ENCODE measurements at places on chromosomes 4 and X. TPM values are rescaled to one million over a fixed set of nuclear protein-coding genes. Genes with fewer than 3 reads are reported as not detected.

DNA sequence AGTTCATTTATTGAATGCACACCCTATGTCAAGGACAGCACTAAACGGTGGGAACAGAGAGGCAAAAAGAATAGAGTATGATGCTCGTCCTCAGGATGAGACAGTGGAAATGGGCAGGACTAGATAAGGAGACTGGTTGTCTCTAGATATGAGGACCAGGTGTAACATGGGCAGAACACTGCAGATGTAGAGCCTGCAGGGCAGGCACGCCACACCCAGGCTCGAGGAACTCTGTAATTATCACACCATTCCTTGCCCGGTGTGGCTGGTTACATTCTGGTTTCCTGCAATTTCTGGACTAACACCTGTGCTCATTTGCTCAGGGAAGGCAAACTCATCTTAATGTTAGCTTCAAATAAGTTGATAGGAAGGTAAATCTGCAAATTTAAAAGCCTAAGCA, 334.4 kb downstream of the DHX15 start:
- no peaks in the 10 kb centered on the region for H3K4me1 ChIP-seq
- H3K27ac ChIP-seq = no peak overlapping the region

DNA sequence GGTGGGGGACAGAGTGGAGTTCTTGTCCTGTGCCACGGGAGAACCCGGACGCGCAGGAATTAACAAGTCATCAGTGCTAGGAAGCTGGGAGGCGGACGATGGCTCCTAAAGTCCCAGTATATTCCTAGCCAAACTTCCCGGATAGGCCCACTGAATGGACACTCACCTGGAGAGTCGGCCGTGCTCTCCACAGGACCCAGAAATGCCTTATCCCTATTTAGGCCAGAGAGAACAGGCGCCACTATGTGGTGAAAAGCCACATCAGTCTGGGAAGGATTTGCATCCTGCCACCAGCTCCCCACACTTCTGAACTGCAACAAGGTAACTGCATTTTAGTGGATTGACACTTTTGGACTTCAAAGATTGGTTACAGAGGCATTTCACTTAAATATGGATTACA, 1.1 kb downstream of the CFAP299 start:
- H3K27ac ChIP-seq = no peak overlapping the region
- H3K4me1 ChIP-seq = no peaks in the 10 kb centered on the region
- peak overlapping the region; percentile 39 for H3K4me3 ChIP-seq
- DNase-seq = peak; percentile 28
- no peaks in the 10 kb centered on the region for H3K27me3 ChIP-seq

DNA sequence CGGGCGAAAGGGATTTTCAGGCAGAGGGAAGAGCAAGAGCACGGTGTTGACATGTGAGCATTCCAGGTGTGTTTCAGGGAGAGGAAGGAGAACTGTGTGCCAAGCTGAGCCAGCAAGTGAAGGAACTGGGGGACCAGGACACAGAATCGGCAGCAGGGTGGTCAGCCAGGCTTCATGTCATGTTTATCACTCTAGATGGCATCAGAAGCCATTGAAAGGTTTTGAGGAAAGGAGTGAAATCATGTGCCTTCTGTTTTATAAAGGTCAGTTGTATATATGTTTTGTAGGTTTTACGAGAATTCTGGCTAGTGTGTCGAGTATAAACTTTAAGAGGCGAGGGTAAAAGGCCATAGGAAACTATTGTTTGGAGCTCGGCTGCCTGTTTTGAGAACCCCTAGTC, 682.3 kb downstream of the TRIML1 start:
- no peaks in the 10 kb centered on the region for H3K4me1 ChIP-seq
- H3K4me3 ChIP-seq = no peak overlapping the region
- H3K36me3 ChIP-seq = no peaks in the 10 kb centered on the region
- DNase-seq = no peak
- no peak overlapping the region for H3K27ac ChIP-seq
- no peaks in the 10 kb centered on the region for H3K27me3 ChIP-seq

The POLR2B gene
- 70.2 TPM for total RNA-seq

The CXCL1 gene
- 19.6 TPM for total RNA-seq

The S100P gene
- total RNA-seq = 547 TPM
